ENCODE measurements at places on chromosomes 1 and 21.

GRCh38 chr1:235302143-235302542 is 25.8 kb downstream of the ARID4B start:
- DNase-seq, result no peak

DNA sequence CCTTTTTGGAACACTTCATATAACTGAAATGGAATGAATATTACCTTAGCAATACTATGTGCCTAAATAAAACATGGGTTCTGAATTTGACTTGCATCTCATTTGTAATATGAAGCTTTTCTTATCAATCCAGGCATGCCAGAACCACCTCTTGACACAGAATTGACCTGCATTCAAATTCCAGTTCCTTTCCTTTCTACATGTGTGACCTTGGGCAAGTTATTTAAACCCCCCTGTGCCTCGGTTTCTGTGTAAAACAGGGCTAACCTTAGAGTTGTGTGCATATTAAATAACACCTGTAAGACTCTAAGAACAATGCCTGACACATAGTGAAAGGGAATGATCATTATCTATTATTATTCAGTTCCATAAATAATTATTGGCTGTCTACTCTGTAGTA is 2.0 kb upstream of the NOS1AP start:
- no peak for DNase-seq

GRCh38 chr1:183757061-183757460 is 47.9 kb upstream of the RGL1 start:
- no peak for DNase-seq

DNA sequence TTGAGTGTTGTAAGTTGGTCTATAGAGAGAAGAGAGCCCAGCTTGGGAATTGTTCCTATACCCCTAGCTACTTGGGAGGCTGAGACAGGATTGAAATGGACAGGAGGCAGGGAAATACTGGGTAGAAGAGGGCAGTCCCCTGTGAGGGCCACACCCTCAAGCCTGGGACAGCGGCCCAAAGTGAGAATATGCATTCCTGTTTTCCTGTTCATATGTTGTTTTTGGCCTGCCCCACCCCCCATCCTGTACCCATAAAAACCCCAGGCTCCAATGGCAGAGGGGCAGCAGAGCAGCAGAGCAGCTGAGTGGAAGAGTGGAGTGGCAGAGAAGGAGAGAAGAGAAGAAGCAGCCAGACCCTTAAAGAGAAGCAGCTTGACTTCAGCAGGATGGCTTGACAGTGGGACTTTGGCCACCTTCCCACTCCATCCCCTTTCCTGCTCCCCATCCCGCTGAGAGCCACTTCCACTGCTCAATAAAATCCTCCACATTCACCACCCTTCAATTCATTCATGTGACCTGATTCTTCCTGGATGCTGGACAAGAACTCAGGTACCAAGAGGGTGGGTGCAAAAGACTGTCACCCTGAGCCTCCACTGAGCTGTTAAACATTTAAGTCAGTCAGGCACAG is 70.6 kb upstream of the PUM1 start:
- DNase-seq, result no peak

DNA sequence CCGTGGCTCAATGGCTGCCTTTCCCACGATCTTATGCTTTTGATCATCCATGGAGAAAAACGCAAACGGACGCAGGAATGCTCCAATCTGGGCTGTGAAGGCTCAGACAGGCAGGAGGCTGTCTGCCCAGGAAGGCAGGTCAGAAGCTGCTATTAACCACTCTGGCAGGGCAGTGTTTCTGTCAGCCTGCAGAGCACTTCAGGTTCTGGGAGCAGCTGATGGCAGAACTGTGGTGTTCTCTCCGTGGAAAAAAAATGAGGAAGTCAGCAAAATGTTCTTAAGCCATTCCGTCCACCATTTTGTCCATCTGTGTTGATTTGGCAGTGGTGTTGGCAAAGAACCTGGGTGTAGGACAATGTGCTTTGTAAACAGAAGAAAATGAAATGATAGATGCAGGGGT is 91.7 kb downstream of the SIM2 start:
- no peak for DNase-seq

- DNase-seq, result no peak
These were observed 321.4 kb downstream of the AJAP1 start for GRCh38 chr1:4975856-4976255.

GRCh38 chr1:173014160-173014559 is 36.6 kb downstream of the TNFSF18 start:
- no peak for DNase-seq

- DNase-seq, result no peak
These were observed at the start of gene PRR9 for GRCh38 chr1:153217212-153217611. Gene PRR9, plus strand, starts transcription at chr1:153217584. Its CDS starts 561 bp downstream, at chr1:153218145.

DNA sequence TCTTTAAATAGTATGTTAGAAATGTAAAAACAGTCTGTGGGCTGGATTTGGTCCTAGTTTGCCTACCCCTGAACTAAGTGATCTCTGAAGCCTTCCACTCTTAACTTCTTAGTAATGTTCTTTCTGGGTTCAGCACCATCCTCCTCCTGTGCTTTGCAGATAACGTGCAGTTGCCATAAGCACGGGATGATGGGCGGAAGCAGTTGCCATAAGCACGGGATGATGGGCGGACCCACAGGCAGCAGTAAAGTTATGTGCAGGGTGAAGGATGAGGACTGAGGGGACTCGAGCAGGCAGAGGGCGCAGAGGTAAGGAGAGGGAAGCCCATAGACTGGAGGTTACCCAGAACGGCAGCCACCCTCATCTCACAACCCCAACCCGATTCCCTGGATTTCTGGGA is 25.6 kb downstream of the GPA33 start:
- no peak for DNase-seq

DNA sequence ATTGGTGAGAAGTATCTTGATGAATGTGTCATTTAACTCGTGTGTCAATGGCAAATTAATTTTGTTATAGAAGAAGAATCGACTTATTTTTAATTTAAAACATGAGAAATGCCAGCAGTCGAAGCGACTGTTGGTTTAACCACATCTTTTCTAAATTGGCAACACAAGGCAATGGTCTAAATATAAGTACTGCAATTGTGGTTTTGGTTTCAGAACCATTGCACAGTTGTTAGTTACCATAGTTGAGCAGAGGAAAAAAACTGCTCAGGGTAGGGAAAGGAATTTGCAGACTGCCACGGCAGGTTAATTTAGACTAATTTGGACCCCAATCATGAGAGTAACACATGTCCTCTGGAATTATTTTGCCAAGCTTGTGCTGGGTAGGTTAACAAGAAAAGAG is 185.6 kb upstream of the RUNX1 start:
- no peak for DNase-seq

- DNase-seq, result no peak
These were observed 36.7 kb upstream of the SH3D21 start for GRCh38 chr1:36269408-36269838.

DNA sequence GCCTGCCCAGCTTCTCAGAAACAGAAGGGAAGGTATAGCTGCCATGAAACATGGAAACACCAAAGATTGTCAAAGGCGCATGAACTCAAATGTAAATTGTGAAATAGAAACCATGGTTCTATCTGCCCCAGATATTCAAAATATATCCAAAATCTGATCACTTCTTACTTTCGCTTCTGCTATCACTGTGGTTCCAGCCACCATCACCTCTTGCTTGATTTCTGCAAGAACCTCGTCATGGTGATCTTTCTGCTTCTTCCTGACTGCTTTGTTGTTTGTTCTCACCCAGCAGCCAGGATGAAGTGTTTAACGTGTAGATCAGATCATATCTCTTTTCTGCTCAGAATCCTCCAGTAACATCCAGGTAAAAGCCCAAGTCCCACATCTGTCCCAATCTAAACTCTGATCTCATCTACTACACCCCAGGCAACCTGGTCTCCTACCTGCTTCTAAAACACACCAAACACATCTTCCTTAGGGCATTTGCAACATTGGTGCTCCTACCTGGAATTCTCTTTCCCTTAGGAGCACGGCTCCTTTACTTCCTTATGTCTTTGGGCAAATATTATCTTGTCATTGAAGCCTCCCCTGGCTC is 10.5 kb upstream of the LMO4 start:
- DNase-seq, result no peak

- DNase-seq, result no peak
These were observed 12.9 kb downstream of the MIIP start for GRCh38 chr1:12032161-12032621.

DNA sequence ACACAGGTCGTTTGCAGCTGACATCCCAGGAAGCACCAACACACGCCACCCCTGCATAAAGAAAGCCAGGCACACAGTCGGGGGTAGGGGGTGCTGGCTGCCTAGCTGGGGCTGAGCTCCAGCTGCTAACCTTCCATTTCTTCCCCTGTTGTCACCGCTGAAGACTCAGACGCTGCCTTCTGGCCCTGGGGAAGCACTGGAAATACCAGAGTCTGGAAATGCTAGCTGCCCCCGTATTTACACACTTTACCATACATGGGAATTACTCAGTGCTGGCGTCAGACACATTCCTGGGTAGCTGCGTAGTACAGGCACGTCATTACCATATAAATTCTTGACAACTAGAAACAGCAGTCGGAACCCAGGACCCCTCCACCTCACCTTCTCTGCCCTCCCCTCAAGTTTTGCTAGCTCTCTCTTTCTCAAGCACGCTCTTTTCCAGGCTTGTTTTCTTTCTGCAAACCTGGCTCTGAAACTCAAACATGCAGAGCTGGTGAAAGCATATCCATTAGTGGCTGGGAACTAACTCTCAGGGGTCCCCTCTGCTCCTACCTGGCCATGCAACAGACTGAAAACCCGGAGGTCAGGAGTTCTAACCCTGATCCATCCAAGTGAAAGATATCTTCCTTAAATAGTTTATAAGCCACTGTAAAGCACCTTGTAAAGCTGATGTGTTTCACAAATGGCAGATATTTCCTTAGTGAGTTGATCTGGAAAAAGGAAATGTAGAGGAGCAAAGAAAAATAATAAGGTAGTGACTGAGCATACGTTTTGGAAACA is 3.3 kb downstream of the CSRP1 start:
- DNase-seq, result no peak

GRCh38 chr1:203084588-203085527 is 954 bp downstream of the MYOG start:
- DNase-seq, result peak; percentile 70

DNA sequence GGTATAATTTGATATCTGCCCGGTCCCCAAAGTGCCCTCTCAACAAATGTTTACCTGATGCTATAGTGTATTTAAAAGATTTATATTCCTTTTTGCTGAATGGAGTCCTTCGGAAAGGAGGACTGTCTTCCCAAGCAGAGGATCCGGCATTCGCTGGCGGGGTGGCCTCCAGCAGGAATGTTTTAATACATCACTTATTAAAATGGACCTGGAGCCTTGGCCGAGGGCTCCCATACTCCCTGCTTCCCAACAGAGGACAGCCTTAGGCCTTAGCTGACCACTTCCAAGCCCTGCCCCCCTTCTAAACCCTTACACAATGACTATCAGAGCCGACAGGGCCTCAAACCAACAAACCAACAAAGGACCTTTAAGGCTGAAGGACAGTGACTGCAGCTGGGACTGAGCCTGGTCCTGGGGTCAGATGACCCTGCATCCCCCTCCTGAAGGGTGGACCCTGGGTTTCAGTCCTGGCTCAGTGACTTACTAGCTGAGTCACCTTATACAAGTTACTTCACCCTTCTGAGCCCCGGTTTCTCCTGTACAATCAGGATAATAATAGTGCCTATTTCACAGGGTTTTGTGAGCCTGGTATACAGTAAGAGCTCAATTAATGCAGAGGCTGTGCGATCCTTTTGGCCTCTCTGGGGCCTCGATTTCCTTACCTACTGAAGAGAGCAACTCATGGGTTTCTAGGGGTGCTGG is 5.6 kb downstream of the CAMK2N1 start:
- no peak for DNase-seq

DNA sequence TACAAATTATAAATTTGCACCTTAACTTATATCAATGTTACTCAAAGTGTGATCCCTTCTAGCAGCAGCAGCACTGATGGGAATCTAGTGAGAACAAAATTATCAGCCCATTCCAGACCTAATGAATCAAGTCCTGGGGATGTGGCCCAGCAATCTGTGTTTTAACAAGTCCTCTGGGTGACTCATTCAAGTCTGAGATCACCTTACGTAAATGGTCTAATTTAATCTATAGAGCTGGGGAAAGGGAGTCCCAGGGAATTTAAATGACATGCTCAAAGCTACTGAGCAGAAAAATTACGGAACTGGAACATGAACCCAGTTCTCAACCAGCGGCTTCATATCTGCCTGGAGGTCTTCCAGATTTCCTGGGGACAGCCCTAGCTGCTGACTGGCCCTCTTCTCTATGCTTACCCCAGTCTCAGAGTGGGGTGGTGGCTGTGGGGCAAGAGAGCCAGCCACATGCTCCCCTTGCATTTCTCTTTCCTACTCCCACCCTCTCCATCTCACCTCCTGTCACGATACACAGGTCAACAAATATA is 220.0 kb downstream of the TM2D1 start:
- no peak for DNase-seq

DNA sequence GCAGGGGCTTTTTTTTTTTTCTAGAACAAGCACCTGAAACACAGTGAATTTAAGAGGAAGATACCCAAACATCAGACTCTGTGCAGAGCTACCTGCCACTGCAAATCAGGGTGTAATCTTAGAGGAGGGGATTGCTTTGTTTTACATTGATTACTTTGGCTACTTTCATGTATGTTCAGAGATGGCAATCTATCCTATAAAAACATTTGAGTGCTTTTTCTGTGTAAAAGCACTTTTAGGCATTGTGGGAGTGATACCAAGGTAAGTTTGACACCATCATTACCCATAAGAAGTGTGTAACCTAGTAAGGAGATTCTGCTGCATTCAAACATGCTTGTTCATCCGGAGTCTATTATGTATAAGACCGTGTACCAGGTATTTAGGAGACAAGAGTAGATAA is 50.1 kb downstream of the ZFYVE9 start:
- no peak for DNase-seq

- no peak for DNase-seq
These were observed 1.1 kb upstream of the MAP7D1 start for GRCh38 chr1:36154765-36155407.

DNA sequence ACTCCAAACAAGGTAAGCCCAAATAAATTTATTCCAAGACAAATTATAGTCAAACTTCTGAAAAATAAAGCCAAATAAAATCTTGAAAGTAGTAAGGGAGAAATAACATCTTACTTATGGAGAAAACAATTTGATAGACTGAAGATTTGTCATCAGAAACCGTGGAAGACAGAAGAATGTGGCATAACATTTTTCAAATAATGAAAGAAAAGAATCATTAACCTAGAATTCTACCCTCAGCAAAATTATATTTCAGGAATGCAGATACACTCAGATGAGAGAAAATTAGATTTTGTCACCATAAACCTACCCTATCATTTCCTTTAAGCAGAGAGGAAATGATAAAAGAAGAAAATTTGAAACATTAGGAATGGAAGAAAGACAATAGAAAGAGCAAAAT is 27.3 kb upstream of the PADI1 start:
- no peak for DNase-seq

DNA sequence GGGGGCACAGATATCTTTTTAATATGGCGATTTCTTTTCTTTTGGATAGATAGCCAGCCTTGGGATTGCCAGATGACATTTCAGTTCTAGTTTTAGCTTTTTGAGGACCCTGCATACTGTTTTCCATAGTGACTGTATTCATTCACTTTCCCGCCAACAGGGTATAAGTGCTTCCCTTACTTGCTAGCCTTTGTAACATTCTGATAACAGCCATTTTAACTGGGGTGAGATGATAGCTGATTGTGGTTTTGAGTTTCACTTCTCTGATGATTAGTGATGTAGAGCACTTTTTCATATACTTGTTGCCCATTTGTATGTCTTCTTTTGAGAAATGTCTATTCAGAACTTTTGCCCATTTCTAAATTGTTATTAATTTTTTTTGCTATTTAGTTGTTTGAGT is 151.9 kb downstream of the NTPCR start:
- no peak for DNase-seq
